Left lobe of liver (tissue), 2 donors: ENCODE measurements at places on chromosomes 2 and 18.

- DNase-seq, result no peak
These were observed 7.3 kb upstream of the SLC3A1 start for GRCh38 chr2:44267796-44268648.

DNA sequence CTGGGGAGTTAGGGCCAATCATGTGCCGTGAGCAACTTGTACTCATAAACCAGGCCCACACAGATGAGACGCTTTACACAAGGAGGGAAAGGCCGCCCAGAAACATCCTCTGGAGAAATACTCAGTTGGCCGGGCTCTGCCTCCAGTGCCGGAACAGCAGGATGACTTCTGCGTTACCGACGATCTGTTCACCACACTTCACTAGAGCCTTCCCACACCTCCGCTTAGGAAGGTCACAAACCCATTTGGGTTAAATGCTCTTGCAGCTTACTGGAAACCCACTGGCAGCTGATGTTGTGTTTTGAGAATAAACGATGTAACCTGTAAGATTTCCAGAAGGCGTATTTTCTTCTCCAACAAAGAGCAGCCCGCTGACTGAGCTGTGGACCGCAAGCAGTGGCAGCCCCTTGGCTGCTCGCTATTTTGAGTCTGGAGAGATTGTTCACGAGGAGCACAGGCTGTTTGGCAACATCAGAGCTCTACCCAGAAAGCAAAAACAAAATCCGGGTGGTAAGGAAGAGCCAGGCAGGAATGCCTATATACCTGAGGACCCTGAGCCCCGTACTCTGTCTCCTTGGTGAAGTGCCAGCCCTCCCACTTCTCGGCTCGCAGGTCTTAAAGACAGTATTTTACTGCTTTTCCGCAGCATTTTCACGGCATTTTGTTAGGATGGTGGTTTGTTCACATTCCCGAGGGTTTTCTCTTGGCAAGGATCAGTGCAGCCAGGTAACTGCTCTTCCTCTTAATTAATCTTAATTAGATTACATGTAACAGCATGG, 44.0 kb downstream of the COLEC12 start:
- DNase-seq, result no peak

- no peak for DNase-seq
These were observed 21.1 kb downstream of the NEURL3 start for GRCh38 chr2:96484091-96484490.

DNA sequence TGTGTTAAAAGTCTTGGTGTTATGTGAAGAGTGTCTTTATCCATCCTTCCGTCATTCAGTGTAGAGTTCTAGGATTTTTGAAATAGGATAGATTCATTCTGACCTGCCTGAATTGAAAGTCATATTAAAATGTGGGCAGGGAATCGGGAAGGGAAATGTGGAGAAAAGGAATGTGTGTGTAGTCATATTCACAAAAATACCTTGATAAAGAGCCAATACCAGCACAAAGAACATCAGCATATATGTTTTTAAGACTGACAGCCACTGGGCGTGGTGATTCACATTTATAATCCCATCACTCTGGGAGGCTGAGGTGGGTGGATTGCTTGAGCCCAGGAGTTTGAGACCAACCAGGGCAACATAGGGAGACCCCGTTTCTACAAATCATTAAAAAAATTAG, 188.1 kb downstream of the CAMKMT start:
- DNase-seq, result no peak

DNA sequence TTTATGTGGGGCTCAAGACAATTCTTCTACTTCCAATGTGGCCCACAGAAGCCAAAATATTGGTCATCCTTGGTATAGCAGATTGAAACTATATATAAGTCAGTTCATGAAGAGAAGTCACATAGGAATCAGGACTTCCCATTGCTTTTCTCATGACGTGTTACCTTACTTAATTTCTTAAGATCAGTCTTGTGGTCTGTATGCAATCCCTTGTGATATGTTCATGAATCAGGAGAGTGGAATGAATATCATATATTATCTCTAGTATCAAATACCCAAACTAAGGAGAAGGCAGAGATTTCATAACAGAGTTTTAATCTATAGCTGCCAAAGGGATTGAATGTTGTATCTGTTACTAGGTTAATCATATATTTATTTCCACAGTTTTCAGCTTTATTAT, 1390.4 kb downstream of the SUCLG1 start:
- DNase-seq, result no peak
